DMS79 (cell line): ENCODE measurements at places on chromosomes 16 and 17.

DNA sequence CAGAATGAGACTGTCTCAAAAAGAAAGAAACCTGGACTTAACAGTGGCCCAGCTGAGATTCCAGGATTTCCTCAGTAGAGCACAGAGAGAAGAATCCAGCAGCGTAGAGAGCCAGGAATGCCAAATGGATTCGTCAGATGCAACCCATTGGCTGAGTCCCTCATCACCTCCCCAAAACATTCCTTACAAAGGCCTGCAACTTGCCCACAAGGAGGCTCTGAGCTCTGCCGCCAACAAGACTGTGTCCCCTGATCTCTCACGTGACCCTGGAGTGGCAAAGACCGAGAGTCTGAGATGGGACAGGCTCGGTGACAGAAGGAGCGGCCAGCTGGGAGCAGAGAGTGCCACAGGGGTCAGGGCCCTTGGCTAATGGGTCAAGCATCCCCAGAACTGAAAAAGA, 6.9 kb upstream of the CHMP6 start:
- DNase-seq = no peak

- no peak for DNase-seq
Measured at GRCh38 chr16:51271156-51271701, 120.2 kb upstream of the SALL1 start.

DNA sequence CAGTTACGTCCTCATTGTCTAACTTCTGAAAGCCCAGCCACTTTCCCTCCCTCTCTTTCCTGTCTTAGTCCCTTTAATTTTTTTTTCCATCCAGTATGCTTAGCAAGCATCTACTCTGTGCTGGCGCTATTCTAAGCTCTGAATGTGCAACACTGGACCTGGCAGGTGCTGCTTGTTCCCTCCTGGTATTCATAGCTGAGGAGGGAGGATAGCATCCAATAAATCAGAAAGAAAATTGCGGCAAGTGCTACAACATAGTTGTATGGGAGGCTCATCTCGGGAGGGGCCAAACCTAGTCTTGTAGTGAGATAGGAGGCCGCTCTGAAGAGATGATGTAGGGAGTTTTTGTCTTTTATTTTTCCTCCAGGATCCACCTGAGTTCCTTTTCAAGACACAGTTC, 457.3 kb upstream of the HSBP1 start:
- no peak for DNase-seq

- no peak for DNase-seq
Measured at GRCh38 chr16:9378876-9379275, 287.4 kb downstream of the HAPSTR1 start.

- DNase-seq = no peak
Measured at GRCh38 chr17:49387498-49388289, 25.6 kb upstream of the ZNF652 start.

DNA sequence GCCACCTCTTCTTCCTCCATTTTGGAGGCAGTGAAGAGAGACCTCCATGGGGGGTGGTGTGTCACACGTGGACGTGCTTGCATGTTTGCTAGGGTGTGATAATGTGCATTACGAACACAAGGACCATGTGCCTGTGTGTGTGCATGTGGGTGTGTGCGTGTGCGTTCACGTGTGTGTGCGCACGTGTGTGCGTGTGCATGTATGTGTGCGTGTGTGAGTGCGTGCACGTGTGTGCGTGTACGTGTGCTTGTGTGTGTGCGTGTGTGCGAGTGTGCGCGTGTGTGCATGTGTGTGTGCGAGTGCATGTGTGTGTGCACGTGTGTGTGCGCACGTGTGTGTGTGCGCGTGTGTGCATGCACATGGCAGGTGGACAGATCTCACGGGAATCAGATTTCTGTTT, 29.5 kb downstream of the RNF213 start:
- DNase-seq = no peak

DNA sequence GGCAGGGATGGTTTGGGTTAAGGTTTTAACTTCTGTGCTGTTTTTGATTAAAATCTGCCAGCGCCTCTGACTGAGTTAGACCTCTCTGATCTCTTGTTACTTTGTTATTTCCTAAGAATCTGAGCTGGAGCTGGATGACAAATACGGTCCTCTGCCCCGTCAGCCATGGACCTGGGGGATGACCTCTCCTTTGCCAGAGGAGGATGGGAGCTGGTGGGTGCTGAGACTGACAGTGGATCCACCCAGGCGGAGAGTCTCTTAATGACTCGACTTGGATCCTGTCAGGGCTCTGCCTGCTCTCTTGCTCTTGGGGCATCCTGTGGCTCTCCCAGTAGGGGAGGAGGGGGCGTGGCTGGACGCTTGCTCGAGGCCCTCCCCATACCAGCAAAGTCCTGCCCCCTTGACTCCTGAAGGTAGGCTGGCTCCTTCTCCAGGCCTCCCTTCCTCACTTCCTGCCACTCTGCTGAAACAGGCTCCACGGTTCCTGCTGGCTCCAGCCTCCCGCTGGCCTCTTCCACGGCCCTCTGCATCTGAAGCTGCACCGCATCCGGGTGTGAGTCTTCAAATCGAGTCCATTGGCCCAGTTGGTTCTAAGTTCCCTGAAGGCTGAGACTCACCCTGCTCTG, 24.8 kb upstream of the MAP3K14 start:
- no peak for DNase-seq

DNA sequence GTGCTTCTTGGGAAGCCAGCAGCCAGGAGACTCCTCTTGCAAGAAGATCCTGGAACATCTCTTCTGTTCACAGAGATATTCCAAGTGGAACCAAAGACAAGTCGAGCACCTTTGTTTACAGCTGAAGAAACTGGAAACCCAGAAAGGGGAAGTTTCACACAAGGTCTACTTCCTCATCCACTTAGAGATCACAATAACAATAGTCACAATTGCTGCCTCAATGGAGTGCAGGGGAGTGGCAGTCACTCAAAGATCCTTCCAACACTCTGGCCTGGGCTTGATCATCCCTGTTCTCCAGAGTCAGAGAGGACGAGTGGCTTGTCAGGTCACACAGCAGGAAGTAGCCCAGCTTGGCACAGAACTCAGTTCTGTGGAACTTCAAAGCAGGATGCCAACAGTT, 46.9 kb upstream of the SIAH1 start:
- DNase-seq = no peak

GRCh38 chr17:40529991-40530390, 28.6 kb upstream of the TNS4 start:
- no peak for DNase-seq

- no peak for DNase-seq
Measured at GRCh38 chr16:19757026-19757425, 39.0 kb downstream of the IQCK start.

- no peak for DNase-seq
Measured at GRCh38 chr17:79654960-79655382, 44.1 kb upstream of the RBFOX3 start.
